ENCODE measurements at places on chromosomes 2 and 18.

GRCh38 chr2:232418466-232419244 lies 12.0 kb downstream of the ALPG start:
- DNase-seq, result no peak

DNA sequence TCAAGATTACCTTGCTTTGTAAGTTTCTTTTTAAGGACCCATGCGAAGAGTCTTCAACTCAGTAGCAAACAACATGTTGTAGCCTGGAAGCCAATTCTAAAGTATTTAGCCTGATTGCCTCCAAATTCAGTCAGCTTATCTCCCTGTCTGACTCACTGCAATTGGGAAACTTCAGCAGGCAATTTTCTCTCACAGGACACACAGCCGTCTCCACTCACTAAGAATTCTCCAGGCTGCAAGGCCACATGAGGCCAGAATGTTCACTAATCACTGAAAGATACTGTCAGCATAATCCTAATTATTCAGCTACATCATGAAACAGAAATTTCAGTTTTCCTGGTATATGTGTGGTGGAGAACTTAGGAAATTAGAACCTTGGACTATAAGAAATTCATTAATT lies 78.1 kb upstream of the PDE1A start:
- no peak for DNase-seq

- DNase-seq, result no peak
Measured at GRCh38 chr2:98716786-98717185, 14.1 kb downstream of the MGAT4A start.

- no peak for DNase-seq
Measured at GRCh38 chr2:76642129-76642528, 880.0 kb downstream of the LRRTM4 start.

DNA sequence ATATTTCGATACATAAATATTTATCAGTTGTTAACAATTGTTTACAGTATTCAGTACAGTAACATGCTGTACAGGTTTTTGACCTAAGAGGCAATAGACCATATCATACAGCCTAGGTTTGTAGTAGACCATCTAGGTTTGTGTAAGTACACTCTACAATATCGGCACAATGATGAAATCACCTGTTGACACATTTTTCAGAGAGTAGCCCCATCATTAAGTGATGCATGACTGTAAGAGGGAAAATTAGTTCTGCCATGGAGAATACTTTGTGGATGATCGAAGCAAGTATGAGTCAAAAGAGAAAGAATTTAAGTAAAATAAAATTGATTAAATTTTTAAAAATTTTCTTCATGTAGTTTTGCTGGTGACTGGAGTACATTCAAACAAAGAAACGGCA lies 32.6 kb downstream of the VIT start:
- no peak for DNase-seq

- DNase-seq, result no peak
Measured at GRCh38 chr2:104641786-104642185, 212.1 kb upstream of the POU3F3 start.
